Stomach (tissue), 19 donors: ENCODE measurements at places on chromosomes 12 and 14. TPM values are rescaled to one million over a fixed set of nuclear protein-coding genes. Genes with fewer than 3 reads are reported as not detected.
A peak's percentile ranks its signal among the peaks of the same experiment; 100 is the strongest.

Gene DENND5B
- 13.2 TPM for total RNA-seq

Gene GALNT9
- total RNA-seq: not detected

DNA sequence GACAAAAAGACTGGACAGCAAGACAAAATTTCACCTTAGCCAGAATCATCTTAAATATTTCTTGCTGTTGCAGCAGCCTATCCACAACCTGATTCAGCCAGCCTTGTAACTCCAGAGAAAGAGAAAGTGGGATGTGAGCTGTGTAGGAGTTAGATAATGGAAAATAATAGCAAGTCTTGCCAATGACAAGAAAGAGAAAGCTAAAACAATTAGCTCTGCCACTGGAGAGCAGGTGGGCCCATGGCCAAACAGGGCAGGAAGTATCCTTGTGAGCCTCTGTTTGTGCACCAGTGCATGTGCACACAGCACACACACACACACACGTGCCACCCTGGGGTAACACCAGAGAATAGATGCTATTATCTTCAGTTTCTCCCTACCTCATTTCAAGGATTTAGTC, 106.0 kb upstream of the CCDC196 start:
- DNase-seq: peak; percentile 45

Gene MVK
- 11.0 TPM for total RNA-seq

Gene MGAT4C
- total RNA-seq: 0.43 TPM

DNA sequence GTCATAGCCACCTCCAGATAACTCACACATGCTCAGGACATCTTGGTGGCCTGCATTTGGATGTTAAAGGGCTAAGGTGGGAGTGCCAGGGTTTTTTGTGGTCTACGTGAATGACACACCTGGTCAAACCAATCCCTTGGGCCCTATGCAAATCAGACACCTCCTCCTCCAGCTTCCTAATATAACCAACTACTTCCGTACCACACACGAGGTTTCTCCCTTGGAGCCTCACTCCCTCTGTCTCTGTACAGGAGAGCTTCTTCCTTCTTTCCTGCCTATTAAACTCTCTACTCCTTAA, 19.6 kb downstream of the APOBEC1 start:
- DNase-seq: no peak

Gene SYNE2
- 280 TPM for total RNA-seq

Gene AGAP2
- under 0.01 TPM for total RNA-seq

DNA sequence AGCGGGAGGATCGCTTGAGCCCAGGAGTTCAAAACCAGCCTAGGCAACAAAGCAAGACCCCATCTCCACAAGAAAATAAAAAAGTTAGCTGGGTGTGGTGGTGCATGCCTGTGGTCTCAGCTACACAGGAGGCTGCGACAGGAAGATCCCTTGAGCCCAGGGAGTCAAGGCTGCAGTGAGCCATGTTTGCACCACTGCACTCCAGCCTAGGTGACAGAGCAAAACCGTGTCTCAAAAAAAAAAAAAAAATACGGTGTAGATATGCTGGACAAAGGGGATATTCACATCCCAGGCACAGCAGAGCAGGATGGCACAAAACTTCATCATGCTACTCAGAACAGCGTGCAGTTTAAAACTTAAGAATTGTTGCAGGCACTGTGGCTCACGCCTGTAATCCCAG, 24.8 kb upstream of the STRN3 start:
- DNase-seq: no peak

Gene TAS2R42
- not detected for total RNA-seq

- no peak for DNase-seq
Measured at GRCh38 chr14:54589076-54589475, 22.1 kb downstream of the SAMD4A start.

Gene OAS3
- 45.2 TPM for total RNA-seq

DNA sequence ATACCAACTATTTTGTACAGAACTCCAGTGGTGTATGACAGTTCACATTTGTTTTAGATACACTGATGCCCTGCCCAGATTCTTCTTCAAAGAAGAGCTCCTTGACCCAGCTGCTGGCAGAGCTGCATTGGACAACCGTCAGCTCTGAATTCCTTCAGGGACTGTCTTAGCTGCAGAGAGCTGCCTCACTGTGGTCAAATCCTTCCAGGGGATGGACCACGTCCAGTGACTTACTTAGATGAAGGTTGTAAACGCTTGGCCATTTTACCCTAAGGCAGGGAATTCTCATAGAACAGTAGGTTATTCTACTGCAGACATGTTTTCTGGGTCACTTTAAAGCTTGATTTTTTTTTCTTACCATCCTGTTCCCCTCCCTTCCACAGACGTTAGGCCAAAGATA, 905.0 kb upstream of the ATXN7L3B start:
- no peak for DNase-seq

Gene MYO1A
- 19.3 TPM for total RNA-seq

Gene KLHL33
- 4.3 TPM for total RNA-seq

Gene YARS2
- total RNA-seq: 0.58 TPM

Gene KRT80
- total RNA-seq: 0.29 TPM

Gene NUAK1
- 11.7 TPM for total RNA-seq

DNA sequence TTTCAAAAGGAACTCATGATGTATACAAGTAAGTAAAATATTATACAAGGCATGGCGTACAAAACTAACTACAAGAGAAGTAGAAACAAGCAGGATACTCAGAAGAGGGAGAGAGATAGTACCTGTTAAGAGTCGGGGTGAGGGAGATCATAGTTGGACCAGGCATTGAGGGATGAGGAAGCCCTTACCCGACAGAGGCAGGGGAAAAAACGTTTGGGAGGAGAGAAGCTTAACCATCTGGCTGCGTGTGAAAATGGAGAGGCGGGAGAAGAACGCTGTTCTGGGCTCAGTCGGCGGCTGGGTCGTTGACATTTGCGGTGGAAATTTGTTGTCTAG, 575 bp upstream of the FMNL3 start:
- no peak for DNase-seq

Gene ARID4A
- 13.4 TPM for total RNA-seq

DNA sequence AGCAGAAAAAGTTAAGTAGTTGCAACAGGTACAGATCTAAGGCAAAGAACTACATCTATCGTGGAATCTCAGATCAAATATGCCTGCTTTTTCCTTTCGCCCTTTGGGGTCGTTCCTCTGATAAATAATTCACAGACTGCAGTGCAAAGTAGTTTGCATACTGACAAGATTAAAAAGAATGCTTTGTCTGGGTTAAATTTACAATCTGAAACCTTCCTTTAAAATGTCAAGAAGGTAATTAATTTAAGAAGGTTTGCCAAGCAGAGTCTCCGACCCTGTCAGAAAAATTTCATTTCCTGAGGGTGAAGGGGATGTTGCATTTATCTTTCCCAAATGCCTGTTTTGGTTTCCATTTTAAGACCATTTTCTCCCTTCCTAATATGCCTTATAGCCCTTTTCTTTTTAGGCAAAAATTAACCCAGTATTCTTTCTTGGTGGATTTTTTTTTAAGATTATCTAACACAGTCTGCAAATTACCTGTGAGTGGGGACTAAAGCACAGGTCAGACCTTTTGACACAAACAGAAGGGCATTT, 406.9 kb downstream of the LRIG3 start:
- DNase-seq: no peak

GRCh38 chr14:61558271-61558670, 137.0 kb upstream of the HIF1A start:
- no peak for DNase-seq

- DNase-seq: peak; percentile 55
Measured at GRCh38 chr12:96233939-96234461, 39.8 kb downstream of the ELK3 start.

GRCh38 chr12:41467591-41468325, 279.6 kb downstream of the PDZRN4 start:
- DNase-seq: no peak

- no peak for DNase-seq
Measured at GRCh38 chr12:14931359-14931758, 7.0 kb downstream of the ERP27 start.

DNA sequence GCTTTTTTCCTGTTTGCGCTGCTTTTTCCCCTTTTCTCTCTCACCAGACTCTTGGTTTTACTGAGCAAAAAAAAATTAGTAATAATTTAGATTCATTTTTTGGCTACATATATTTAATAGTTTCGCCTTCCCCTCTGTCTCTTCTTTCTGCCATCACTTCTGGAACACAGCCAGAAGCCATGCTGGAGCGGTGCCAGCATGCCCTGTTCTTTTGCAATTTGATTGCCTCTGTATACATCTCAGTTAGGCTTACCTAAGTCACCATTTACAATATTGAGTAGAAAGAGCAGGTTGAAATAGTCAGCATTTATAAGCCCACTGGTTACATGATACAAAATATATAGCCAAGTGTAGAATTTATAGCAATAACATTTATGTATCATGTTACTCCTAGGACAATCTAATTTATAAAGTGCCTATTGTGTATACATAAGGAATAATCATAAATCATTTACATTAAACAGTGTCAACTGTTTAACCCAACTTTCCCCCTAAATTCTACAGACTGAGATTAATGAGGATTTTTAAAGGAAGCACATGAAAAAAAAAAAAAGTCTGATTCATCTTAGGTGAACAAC, 413.8 kb upstream of the SOX5 start:
- peak; percentile 40 for DNase-seq

Gene POTEG
- total RNA-seq: not detected

DNA sequence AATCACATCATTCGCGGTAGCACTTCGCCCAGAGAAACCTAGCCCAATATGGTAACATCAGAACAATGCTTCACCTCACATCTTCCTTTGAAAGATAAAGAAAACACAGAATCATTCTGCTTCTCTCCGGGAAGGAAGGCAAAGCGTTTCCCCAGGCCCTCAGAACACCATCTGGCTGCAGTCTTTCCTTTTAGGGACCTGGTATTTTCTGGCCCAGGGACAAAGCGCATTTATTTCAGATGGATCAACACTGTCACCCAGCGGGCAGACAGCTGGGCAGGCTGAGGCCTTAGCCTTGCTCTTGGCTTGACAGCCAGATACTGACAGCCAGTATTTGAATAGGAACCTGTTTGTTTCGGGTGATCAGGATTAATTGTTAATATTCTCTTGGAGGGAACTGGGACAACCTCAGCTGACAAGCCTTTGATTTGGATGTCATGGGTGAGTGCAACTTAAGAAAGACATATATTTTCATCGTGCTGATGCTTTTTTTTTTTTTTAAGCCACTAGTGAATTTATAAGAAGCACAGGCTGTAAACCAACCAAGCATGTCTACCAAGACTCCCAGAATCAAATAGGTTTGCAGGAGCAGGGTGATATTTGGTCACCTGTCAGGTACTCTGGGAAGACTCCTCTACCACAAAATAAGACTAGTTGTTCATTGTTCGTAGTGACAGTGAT, 118.9 kb downstream of the VEZT start:
- peak; percentile 93 for DNase-seq

- no peak for DNase-seq
Measured at GRCh38 chr14:77071938-77072388, 26.1 kb upstream of the CIPC start.

- no peak for DNase-seq
Measured at GRCh38 chr14:85576218-85576617, 46.3 kb downstream of the FLRT2 start.

- DNase-seq: no peak
Measured at GRCh38 chr14:73610687-73611086, 1.6 kb upstream of the ACOT6 start.

Gene ZNF605
- total RNA-seq: 8.2 TPM

Gene SP1
- total RNA-seq: 60.0 TPM

DNA sequence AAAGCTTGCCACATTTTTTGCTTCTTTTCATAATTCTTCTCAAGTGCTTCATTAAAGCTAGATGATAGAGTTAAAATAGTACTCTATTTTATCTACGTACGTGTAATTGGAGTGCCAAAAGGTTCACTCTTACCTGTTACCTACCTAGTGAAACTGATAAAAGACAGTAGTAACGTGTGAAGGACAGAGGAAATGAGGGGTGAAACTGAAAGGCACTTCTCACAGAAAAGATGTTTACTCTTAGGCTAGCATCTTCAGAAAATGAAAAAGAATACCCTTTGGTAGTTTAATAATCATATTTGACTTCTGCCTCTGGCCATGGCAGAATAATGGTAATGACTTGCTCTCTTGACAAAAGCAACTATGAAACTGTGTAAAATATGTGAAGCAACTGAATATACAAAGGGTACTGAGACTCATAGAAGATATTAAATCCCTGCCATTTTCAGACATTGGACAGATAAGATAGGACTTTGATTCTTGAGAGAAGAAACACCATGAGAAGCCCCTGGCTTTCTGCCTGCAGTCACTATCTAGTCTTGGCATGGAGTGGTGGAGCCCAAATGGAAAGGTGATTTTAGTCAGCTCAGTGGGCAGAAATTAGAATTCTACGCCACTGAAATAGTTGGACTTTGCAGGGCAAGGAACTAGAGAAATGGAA, 6.3 kb upstream of the EVL start:
- no peak for DNase-seq

- no peak for DNase-seq
Measured at GRCh38 chr12:64237382-64237781, 15.3 kb upstream of the KICS2 start.

DNA sequence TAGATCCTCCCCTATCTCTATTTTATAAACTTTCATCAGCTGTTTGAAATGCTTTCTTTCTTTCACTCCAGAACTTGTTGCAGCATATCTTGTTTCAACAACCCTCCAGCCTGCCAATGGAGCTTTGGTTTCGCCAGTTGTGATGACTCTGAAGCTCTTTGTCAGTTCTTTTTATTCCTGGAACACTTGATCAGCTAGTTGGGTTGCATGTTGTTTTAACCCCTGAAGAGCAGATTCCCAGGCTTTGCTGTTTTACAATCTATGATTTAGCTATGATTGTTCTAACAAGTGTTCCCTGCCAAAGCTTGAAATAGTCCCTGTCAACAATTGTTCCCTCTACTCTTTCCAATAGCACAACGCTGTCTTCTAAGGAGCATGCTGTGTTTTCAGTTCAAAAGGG, 50.6 kb upstream of the FUT8 start:
- DNase-seq: peak; percentile 71

DNA sequence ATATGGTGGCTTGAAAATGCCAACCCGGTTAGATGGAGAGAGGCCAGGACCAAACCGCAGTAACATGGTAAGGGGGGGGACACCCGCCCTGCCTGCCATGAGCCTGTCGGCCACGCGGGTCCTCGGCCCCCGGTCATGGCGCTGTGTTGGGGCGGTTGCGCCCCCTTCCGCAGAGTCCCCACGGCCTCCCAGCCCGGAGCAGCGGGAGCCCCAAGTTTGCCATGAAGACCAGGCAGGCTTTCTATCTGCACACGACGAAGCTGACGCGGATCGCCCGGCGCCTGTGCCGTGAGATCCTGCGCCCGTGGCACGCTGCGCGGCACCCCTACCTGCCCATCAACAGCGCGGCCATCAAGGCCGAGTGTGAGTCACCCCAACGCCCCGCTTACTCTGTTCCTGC, 10.1 kb upstream of the CRIP2 start:
- no peak for DNase-seq

Gene NGB
- total RNA-seq: 9.4 TPM
